ENCODE measurements at places on chromosomes 2 and 18.
A peak's percentile ranks its signal among the peaks of the same experiment; 100 is the strongest.

GRCh38 chr2:46716927-46717326 is 198.7 kb downstream of the MCFD2 start:
- DNase-seq: no peak

GRCh38 chr2:189208254-189208653 is 28.7 kb upstream of the COL5A2 start:
- no peak for DNase-seq

GRCh38 chr2:130947967-130948366 is 111.3 kb downstream of the ARHGEF4 start:
- no peak for DNase-seq

DNA sequence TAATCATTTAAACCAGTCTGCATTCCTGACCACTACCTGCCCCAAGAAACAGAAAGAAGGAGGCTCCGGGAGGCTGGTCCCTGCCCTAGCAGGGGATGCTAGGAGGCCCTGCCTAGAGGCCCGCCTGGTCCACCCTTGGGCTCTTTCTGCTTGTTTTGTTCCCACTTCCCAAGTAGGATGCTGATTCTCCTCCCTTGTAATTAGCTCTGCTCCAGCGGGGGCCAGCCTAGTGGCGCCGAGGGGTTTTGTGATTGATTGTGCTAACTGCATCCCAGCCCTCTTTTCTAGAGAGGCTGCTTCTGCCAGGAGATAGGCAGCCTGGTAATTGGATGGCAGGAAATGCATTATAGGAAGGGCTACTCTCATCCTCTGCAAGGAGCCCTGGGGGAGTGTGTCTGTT is 220.0 kb downstream of the LOXHD1 start:
- no peak for DNase-seq

DNA sequence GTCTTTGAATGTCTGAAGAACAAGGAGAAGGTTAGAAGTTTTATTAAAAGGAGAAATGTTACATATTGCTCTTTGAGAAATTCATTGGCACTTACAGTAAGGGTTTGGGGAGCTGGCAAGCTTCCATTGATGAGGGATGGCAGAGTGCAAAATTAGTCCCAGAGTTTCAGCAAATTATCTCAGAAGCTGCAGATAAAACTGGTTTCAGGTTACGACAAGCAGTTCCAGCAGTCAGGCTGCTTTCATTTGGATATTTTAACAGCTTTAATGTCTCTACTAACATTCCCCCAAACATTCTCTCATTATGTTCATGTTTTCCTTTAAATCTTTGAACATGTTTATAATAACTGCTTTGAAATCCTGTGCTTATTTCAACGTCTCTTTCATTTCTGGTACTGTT is 153.1 kb downstream of the TTC27 start:
- no peak for DNase-seq

DNA sequence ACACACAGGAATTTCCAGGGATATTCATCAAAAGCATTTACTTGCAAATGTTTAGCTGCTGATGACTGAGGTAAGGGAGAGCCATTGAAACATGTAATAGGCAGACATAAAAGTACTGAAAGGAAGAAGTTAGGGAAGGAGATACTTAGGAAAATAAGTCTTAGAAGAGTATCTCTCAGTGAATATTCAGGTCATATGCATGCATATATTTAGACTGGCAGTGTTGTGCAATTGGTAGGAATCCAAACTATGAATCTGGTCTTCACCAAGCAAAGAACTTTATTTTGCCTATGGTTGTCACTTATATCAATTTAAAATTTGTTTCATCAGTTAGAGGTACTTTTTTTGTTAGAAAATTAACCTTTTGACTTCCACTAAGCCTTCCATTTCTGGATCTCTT is 1490.7 kb downstream of the SUCLG1 start:
- no peak for DNase-seq

GRCh38 chr18:41955688-41956087 is 654 bp downstream of the PIK3C3 start:
- DNase-seq: no peak

- DNase-seq: no peak
Measured at GRCh38 chr2:224722250-224722649, 6.1 kb upstream of the CCDC195 start.

DNA sequence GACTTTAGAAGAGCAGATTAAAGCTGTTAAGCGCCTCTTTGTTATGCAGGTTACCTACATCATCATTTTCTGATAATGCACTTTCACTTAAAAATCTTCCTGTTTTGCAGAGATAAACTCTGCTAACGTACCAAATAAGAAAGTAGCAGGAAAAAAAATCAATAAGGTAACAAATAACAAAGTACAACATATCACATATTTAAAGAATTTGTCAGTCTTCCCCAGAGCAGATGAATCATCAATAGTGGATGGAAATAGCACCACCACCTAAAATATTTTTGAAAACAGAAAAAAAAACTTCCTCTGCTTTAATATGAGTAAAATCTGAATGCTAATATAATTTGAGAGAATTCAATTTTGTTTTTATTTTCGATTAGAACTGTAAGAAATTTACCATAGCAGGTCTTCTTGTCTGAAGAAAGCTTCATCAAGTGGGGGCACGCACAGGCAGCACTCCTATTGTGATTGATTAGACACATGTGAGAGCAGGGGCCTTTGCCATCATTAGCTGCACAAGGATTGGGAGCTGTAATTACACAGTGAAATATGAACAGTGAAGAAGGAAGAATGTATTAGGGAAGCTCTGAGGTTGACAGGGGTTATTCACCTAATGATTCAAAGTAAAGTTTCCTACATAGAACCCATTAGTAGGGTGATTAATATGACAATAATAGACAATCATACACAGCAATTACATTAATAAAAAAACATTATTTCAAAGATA is 1279.4 kb downstream of the LRP1B start:
- DNase-seq: no peak

DNA sequence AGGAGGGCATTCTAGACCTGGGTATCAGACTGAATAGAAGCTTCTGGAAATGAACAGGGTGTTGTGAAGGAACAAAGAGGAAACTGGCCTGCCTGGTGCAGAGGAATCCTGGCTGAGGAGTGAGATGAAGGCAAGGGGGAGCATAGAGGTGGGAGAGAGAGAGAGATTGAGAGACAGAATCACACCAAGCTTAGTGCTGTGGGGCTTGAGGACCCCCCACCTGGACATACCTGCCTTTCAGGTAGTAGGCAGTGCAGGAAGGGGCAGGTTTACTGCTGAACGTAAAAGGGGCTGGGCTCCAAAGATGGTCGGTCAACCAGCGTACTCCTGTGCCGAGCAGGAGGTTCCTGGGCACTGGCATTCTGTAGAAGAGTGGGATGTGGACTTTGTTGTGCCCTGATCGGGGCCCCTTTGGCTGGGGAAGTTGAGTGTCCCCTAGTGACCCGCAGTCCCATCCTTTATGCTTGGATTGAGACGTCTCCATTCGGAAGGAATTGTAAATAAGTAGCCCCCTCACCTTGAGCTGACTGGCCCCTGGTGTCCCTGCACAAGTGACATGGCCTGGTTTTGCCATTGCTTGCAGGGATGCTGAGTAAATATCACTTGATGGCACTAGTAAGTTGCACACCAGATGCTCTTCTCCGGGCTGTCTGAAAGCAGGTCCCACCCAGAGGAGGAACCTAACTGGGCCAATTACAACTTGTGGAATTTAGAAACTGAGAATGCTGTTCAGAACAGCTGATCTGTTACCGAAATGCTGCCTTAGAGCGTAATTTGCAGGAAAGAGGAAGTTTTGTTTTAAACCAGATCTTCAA is 1.4 kb downstream of the UBE2F start:
- DNase-seq: peak; percentile 11

GRCh38 chr18:70382017-70382416 is 93.2 kb downstream of the SOCS6 start:
- no peak for DNase-seq

DNA sequence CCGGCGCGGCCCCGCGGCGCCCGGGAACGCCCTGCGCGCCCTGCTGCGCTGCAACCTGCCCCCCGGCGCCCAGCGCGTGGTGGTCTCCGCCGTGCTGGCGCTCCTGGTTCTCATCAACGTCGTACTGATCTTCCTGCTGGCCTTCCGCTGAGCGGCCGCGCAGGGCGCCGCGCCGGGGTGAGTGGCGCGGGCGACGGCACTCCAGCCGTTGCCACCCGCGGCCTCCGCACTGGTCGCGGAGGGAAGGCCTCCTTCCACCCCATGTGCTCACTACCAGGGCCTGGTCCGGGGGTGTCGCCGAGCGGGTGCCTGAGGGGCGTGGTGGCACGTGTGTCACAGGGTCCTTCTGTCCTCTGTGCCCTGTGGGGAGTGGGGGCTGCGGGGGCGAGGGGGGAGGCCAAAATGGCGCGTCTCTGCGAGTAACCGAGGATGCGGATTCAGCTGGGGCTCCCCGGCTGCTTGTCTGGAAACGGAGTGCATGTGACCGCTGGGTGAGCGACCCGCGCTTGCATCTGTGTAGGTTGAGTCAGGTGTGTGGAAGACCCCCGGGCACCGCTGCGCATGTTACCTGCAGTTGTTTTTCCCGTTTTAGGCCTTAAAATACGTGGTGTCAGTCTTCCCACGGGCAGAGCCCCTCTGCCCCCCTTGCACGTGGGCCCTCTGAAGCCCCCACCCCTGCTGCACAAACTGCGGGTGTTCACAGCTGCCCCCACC is 58.0 kb downstream of the FAM168B start:
- DNase-seq: no peak

DNA sequence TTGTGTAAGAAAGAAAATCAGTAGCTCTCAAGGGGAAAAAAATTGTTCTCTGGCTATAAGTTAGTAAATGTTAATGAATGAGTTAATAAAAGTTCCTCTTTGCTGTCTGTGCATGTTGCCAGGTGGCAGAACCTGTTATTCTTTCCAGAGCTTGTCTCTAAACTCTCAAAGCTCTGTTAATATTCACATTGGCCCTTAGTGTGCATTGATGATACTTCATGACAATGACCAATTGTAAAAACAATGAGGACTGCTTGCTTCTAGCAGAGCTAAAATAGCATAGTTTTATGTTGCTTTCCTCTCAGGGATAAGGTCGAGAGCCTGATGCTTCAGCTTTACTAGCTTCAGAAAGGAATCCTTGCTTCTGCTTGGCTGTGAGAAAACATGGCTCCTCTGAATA is 91.5 kb downstream of the RAD51AP2 start:
- no peak for DNase-seq

- DNase-seq: no peak
Measured at GRCh38 chr2:175854129-175854528, 147.9 kb downstream of the LNPK start.

GRCh38 chr18:9974279-9974915 is 60.6 kb downstream of the VAPA start:
- DNase-seq: no peak

- no peak for DNase-seq
Measured at GRCh38 chr2:185578322-185578721, 160.3 kb upstream of the FSIP2 start.

DNA sequence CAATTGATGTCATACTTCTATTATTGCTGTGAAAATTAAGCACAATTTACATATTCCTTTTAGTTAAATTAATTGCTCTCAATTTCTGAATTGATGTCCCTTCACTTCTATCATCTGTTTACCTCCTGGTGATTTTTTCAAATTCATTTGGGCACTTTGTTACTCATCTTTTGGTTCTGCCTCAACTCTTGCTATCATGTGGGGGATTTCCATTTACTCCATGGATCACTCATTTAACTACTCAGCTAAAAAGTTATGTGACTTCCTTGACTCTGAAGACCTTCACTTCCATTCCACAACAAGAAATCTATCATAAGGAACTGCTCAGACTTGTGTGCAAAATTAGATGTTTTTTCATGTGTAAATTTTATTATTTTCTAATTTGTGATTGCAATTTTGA is 126.2 kb downstream of the EHBP1 start:
- no peak for DNase-seq

GRCh38 chr2:156321243-156321904 is 11.1 kb downstream of the NR4A2 start:
- DNase-seq: no peak

DNA sequence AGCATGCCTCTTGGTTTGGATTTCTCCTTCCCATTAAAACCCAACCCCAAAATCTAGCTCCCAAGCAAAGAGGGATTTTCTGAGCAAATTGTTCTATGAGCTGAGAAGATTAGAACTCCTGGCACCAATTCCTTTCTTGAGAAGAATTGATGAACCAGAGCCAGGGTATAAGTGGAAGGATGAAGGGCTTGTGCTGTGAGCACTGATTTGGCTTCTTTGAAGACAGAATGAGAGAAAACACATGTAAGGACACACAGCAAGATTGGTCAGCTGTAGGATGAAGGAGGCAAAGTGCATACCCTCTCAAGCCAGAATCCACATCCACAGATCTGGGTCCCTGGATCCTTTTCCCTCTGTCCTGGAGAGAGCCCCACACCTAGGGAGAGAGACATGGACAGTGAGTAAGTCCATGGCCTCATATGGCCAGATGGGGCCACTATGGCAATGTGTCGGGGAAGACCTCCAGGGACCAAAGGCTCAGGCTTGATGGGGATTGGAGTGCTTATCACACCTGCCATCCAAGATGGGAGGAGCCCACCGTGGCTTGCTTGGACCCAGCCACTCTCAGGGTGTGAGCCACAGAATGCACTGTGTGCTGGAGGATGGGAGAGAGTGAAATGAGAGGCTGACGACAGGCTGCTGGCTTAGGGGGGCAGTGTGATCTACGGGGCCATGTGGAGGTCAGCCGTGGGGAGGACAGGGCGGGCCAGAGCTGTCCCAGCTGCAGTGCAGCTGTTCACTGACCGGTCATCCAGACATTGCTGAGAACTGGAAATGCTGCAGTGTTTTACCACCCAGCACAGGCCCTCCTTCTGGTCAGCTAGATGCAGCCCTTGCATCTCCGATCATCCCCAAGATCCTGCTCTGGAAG is 339.8 kb downstream of the CYP26B1 start:
- DNase-seq: no peak
